Posterior vena cava (tissue), 2 donors: ENCODE measurements at places on chromosomes 6 and 20. TPM values are rescaled to one million over a fixed set of nuclear protein-coding genes. Genes with fewer than 3 reads are reported as not detected.

GRCh38 chr6:75436869-75437268, 56.7 kb downstream of the FILIP1 start:
- DNase-seq: peak; percentile 88

DNA sequence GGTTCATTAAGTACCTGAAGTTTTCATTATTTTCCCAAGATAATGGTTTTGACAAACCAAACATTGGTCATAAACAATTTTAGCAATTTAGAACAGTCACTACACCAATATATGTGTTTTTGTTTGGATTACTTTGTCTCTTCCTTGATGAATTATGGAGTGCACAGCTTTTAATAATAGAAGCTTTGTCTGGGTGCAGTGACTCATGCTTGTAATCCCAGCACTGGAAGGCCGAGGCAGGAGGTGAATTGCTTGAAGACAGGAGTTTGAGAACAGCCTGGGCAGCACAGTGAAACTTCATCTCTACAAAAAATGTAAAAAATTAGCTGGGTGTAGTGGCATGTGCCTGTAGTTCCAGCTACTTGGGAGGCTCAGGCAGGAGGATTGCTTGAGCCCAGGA, 89.4 kb upstream of the ANKEF1 start:
- no peak for DNase-seq

DNA sequence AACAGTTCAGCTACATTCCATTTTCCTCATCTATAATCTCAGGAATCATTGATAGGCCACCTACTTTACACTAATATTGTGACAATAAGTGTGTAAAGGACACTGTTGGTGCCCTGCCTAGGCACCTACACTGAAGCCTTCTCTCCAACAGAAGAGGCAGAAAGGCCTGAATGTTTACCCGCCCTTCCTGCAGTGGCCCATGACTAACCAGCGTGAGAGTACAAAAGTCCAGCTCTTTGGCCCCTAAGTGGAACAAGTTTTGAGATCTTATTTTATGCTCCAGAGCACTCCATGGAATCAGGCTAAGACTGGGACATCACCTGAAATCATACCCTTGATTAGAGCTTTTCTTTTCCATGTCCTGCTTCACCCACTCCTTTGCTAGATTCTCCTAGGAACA, 359.7 kb downstream of the ARHGAP18 start:
- DNase-seq: no peak

DNA sequence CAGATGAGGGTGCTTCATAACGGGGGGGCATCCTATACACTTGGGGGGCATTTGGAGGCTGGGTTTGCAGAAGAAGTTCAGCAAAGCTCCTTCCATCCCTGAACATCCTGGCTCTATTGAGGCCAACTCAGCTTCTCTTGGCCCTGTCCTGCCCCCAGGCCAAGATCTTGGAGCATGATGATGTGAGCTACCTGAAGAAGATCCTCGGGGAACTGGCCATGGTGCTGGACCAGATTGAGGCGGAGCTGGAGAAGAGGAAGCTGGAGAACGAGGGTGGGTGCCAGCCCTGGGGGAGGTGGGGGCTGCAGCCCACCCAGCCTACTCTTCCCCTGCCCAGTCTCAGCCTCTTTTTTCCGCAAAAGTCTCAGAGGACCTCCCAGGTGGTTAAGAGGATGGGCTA, 17.2 kb downstream of the GDAP1L1 start:
- peak; percentile 42 for DNase-seq

GRCh38 chr6:113160306-113161017, 696.7 kb upstream of the MARCKS start:
- DNase-seq: no peak

Gene OXT
- total RNA-seq: not detected

DNA sequence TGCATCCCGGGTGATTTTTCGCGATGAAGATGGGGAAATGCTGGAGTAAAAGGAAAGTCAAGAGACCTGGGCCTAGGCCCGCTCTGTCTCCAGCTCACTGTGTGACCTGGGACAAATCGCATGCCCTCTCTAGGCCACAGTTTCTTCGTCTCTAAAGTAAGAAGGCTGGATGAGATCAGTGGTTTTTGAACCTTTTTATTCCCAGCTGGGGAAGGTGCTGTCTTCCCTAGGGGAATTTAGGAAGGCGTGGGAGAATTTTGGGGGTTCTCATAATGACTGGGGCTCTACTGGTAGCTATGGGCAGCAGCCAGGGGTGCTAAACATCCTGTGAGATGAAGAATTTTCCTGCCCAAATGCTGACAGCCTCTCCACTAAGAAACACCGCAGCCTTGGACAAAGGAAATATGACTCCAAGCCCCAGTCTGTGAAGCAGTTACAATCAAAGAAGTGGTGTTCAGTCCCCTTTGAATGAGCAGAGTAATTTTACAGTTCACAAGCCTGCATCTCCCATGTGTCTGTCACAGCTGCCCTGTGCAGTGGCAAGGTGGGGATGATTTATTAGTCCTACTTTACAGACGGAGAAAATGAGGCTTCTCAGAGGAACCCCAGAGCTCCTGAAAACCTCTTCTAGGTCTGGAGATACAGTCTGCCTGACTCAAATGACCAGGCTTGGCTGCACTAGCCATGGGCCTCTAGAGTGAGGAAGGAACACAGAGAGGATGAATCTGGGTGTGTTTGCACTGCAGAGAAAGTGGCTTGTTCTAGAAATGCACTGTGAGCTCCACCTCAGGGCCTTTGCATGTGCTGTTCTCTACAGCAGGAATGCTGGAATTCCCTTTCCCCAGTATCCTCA, 57.2 kb downstream of the RAB44 start:
- DNase-seq: no peak

DNA sequence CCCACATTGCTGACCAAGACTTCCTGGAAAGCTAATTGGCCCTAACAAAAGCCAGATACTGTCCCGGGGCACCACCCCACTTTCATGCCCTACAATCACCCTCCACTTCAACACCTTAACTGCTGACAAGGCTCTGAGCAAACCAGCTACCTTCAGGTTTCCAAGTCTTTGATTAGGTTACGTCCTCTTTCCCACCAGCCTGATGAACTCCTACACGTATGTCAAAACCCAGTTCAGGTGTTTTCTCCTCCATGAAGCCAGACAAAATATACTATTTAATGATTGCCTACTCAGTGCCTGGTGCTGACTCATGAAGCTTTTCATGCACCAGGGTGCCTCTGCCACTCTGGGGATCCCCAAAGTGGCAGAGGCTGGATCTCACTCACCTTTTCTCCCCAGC, 58.6 kb downstream of the CDH22 start:
- no peak for DNase-seq
